ENCODE measurements at places on chromosomes 11 and 22.

DNA sequence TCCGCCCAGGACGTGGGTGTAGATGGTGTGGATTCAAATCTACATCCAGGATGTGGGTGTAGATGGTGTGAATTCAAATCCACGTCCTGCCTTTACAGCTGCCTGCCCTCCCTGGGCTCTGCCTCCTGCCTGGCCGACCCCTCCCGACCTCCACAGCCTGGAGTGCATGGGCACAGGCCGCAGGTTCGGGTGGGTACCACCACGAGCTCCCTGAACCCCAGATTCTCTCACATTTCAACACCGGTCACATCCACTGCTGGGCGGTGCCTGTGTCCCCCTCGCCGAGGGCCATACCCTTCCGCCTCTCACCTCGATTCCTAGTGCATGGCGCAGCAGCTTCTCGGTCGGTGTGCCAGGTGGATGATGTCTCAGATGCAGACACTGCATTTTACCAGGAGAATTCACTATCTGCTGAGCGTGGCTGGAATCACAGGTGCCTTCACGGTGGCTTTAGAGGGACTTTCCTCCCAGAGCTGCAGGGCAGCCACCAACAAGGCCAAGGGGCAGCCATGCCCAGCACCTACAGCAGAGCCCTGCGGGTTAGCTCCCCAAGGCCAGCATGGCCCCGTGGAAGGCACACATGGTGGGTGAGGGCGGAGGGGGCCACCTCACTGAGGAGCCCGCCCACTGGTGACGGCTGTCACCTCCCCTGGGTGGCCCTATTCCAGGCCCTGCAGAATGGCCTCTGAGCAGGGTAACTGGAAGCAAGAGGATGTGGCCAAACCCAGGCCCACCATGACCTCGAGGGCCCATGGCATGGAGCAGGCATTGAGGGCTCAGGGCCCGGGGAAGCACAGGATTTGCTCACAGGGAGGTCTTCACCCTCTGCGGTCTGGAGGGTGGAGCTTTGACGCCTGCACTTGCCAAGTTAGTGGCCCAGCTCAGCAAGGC is 638.5 kb downstream of the TBC1D22A start:
- no peak for DNase-seq

DNA sequence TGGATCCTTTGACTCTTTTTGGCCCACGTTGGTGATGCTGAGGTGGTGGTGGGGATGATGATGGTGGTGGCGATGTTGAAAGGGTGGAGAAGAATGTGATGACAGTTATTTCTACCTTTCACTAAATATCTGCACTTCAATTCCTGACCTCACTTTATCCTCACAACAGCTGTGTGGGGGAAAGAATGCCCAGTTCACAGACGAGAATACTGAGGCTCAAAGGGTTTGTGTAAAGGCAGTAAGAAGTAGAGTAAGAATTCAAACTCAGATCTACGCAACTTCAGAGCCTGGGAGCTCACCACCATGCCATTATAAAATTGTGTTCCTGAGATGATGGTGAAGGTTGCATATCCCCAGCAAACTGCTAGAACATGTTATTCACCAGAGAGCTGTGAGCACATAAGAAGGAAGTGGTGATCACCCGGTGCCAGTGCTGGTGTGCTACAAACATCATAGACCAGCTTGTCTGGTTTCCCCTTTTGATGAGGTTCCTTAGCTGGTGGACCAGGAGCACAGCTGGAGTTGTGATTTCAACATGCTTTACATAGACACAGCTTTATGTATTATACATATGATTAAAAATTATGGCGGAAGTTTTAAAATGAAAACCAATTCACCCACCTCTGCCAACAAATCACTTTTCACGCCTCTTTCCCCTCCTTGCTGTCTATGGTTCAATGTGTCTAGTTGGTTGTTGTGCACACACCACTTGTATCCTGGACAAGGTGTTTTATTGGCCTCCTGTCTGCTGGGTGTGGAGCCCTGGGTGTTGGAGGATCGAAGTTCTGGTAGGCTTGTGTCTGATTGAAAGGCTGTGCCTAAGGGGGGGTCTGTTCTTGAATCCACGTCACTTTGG is 6.2 kb downstream of the ST14 start:
- DNase-seq = no peak

DNA sequence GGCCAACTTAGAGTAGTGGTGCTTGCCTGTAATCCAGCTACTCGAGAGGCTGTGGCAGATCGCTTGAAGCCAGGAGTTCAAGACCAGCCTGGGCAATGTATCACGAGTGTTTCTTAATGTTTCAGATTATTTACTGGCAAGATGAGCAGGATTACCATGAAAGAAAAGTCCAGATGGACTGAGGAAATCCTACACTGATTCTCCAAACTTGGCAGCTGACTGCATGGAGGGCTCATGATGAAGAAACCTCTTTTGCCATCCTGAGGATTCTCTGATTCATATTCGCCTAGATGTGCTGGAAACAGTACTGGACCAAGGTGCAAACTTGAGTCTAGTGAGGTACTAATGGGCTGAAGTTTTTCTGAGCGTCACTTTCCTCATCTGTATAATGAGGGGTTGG is 2.8 kb upstream of the SIDT2 start:
- no peak for DNase-seq

DNA sequence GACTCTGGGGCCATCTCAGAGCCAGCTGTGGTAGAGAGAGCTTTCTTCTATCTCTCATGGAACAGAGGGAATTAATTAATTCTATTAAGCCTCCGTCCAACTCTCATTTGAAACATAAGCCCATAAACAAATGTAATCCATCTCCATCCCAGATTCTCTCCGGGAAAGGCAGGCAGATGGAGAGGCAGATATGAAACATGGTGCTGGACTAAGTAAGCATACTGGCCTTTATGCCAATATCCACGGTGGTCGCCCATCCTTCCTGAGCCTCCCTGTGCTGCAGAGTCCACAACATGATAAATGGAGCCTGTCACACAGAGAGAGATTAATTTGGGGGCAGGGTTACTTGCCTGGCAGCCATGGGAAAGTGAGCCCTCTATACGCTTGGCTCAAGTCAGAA is 44.8 kb downstream of the PRR5L start:
- no peak for DNase-seq

DNA sequence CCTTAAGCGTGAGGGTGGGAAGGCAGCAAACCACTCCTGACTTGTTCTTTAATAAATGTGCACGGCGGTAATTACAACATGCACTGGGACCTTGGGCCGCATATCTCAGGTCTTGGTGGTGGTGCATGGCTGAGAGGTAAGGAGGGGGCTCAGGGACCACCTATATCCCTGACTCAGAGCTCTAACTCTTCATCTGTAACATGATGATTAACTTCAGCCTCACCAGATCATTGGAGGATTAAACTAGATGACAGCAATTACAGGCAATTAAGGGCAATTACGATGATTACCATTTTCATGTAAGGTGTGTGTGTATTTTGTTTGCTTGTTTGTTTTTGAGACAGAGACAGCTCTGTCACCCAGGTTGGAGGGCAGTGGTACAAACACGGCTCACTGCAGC is 45.0 kb downstream of the FBLN1 start:
- no peak for DNase-seq

DNA sequence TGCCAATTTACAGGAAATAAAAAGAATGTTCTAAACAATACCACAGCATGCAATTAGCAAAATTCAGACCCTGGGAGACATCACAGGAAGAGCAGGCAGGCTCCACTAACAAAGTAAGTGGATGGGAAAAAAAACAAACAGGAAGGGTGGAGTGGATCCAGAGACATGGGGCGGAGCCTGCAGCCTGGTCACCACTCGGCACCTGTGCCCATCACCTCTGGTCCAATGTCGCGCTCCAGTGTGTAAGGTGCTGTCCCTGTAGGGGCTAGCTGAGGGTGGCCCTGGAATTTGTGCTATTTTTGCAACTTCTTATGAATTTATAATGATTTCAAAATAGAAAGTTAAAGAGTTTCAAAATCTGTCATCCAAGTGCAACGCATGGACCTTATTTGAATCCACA is 11.0 kb upstream of the MOB2 start:
- no peak for DNase-seq

DNA sequence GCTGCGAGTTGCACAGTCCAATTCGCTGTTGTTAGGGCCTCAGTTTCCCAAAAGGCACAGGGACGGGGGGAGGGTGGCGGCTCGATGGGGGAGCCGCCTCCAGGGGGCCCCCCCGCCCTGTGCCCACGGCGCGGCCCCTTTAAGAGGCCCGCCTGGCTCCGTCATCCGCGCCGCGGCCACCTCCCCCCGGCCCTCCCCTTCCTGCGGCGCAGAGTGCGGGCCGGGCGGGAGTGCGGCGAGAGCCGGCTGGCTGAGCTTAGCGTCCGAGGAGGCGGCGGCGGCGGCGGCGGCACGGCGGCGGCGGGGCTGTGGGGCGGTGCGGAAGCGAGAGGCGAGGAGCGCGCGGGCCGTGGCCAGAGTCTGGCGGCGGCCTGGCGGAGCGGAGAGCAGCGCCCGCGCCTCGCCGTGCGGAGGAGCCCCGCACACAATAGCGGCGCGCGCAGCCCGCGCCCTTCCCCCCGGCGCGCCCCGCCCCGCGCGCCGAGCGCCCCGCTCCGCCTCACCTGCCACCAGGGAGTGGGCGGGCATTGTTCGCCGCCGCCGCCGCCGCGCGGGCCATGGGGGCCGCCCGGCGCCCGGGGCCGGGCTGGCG is at the start of gene BCR:
Gene BCR, plus strand, starts transcription at position 209 of the 592 bp plus-strand sequence. CDS start 452 bp downstream, outside the sequence.
- DNase-seq = peak; percentile 87

DNA sequence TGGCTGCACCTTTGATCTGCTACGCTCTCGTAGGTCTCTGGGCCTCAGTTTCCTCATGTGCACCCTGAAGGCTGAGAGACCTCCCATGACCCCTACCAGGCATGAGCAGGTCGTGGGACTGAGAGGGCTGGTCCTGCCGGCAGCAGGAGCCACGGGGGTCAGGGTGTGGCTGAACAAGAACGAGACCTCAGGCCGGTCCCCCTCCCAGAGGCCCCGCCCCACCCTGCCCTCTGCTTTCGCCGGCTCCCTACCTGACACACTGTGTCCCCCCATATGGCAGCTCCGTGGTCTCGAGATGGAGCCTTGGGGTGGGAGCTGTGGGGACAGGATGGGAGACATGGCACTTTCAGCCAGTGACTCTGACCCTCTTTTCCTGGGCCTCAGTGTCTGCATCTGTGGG is 40.6 kb downstream of the CDKN1C start:
- no peak for DNase-seq

DNA sequence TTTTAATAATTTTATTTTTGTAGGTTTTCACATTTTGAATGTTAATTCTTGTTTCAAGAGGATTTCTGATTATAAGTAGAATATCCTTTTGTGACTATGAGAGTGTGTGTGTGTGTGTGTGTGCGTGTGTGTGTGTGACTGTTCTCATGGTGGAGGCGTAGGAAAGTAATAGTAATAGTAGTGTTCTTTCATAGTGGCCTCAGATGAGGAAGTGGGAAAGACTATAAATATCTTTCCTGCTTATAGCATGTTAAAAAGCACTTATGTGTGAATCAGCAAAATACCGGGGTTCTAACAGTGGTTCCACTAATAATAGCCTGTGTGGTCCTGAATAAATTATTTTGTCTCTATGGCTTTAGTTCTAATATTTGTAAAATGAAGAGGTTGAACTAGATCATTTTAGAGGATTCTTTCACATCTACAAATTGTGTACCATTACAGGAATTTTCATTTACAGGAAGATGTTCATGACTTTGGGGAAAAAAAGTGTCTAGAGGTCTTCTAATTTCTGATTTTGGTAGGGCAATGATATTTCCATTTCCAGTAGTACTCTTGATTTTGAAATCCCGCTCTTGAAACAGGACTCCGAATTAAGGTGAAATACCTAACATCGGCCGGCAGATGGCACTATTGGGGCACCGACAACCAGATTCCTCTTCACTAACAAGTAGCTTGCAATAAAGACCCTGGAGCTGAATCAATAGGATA is 29.9 kb upstream of the OR10G7 start:
- DNase-seq = peak; percentile 18

GRCh38 chr22:27454807-27455450 is 346.6 kb downstream of the MN1 start:
- DNase-seq = no peak

GRCh38 chr22:44365191-44365590 is 52.4 kb upstream of the SHISAL1 start:
- DNase-seq = no peak

GRCh38 chr11:34972892-34973291 is 56.5 kb downstream of the PDHX start:
- no peak for DNase-seq

GRCh38 chr11:132078264-132079076 is 708.1 kb downstream of the NTM start:
- no peak for DNase-seq

DNA sequence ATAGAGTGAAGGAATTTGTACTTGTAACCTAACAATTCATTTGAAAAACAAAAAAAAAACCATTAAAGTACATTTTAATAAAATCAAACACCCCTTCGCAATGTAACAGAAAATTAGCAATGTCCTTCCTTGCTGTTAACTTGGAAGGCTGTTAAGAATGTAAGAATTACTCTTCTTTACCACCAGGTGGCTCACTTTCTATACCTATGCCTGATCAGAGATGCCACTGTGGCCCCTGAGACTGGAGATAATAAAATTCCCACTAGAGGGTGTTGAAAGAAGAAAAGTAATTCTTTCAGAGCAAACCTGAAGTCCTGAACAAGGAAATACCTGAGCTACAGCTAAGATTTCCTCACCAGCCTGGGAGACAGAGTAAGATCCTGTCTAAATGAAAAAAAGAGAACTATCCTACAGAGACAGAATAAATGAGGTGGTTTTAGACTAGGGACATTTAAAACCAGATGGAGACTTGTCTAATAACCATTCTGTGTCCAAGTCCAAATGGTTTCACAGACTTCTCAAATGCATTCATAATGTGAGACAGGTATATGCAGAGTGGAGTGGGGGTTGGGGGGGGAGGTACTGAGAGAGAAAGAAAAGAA is 1089.3 kb downstream of the FAM181B start:
- peak; percentile 2 for DNase-seq

GRCh38 chr22:45159652-45160462 is 3.9 kb upstream of the NUP50 start:
- no peak for DNase-seq

DNA sequence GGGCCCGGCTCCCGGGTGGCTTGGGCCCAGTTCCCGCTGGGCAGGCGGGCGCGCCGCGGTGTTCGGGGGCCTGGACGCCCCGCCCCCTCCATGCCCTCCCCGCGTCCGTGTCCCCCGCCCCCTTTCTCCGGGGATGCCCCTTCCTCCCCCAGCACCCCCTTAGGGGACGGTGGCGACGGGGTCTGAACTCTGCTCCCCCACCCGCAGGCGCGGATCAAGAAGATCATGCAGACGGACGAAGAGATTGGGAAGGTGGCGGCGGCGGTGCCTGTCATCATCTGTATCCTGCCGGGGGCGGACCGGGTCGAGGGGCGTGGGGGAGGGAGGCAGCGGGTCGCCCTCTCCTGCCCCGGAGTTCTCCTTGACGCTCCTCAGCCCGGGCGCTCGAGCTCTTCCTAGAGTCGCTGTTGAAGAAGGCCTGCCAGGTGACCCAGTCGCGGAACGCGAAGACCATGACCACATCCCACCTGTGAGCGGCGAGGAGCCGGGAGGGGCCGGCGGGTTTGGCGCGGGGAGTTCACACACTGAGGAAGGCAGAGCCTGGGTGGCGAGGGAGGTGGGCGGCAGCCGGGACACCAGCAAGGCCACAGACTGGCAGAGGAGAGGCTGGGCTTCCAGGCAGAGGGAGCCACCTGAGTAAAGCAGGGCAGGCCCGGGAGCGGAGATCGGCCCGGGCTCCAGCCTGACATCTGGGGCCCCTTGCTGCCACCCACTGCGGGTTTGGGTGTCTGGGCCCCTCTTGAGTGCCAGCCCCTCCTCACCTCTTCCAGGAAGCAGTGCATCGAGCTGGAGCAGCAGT is 546 bp downstream of the DRAP1 start:
- peak; percentile 70 for DNase-seq

GRCh38 chr11:125968354-125968753 is 22.5 kb downstream of the VSIG10L2 start:
- DNase-seq = no peak

Measured in GM12891 (cell line).